SJCRH30 (cell line): ENCODE measurements at places on chromosomes 11 and 22. TPM values are rescaled to one million over a fixed set of nuclear protein-coding genes. Genes with fewer than 3 reads are reported as not detected.

The CREB3L1 gene
- total RNA-seq = 0.30 and 0.34 TPM in 2 replicates

DNA sequence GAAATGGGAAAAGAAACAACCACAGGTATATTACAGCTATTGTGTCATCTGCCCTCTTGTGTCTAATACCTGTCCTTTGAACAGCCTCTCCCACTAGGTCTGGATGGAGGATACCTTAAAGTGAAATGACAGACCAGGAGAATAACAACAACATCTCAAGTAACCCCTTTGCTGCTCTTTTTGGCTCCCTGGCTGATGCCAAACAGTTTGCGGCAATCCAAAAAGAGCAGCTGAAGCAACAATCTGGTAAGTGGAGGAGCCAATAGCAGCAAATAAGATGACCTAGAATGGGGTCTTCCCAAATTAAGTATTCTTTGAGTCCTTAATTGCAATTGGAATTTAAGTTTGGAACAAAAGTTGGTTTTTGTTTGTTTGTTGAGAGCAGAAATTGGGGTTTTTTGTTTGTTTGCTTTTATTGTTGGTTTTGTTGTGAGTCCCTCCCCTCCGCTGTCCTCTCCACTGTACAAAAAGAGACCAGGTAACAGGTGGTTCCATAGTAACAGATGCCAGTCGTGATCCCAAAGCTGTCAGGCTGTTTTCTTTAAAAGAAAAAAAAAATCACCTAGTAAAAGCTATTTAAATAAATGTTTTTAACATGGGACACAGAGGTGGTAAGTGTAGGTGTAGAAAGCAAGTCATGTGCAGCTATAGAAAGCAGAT, 5.7 kb downstream of the UBE4A start:
- H3K27ac ChIP-seq = no peak overlapping the region
- H3K27me3 ChIP-seq = no peaks in the 10 kb centered on the region
- no peaks in the 10 kb centered on the region for H3K4me1 ChIP-seq
- peaks cover 7% of the 10 kb centered on the region; the same call in 1 of the 2 replicates for H3K36me3 ChIP-seq
- no peak overlapping the region for H3K4me3 ChIP-seq

GRCh38 chr22:42966497-42966896, 48.5 kb downstream of the PACSIN2 start:
- H3K4me3 ChIP-seq = no peak overlapping the region
- no peak for DNase-seq
- peaks cover 35% of the 10 kb centered on the region for H3K4me1 ChIP-seq
- H3K27me3 ChIP-seq = no peaks in the 10 kb centered on the region
- peaks cover 23% of the 10 kb centered on the region for H3K36me3 ChIP-seq
- H3K27ac ChIP-seq = no peak overlapping the region

DNA sequence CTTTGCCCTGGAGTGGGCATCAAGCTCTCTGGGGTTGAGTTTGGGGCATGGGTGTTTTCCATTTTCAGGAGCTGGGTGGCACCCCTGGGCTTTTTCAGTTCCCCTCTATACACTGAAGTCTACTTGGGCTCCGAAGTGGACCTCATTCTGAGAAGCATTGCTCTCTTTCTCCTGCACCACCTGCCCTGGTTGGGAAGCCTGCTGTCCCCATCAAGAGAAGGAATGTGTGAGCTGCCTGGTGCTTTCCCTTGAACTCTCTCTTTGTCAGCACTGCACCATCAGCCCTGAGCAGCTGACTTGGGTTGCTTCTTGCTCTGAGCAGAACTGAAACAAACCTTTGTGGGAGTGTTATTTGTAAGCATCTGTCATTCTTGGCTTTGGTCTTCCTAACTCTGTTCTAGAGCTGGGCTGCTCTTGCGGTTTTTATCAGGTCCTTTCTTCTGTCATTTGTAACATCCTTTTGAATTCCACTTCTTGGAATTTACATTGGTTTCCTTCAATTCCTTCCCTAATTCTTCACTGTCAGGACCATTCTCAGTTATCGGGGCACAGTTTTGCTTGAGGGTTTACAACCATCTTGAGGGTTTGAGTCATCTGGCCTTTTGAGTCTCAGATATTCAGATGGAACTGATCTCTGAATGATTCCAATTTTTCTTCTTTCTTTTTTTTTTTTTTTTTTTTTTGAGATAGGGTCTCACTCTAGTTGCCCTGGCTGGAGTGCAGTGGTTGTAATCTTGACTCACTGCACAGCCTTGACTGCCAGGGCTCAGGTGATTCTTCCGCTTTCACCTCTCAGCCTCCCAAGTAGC, 20.5 kb downstream of the UBE2L3 start:
- no peaks in the 10 kb centered on the region for H3K4me1 ChIP-seq
- no peak for DNase-seq
- no peak overlapping the region for H3K27ac ChIP-seq
- H3K27me3 ChIP-seq = no peaks in the 10 kb centered on the region
- no peak overlapping the region for H3K4me3 ChIP-seq

- peak overlapping the region; percentile 36 for H3K4me3 ChIP-seq
- H3K4me1 ChIP-seq = peaks cover 11% of the 10 kb centered on the region
- no peaks in the 10 kb centered on the region for H3K36me3 ChIP-seq
- peak overlapping the region; percentile 70 for H3K27ac ChIP-seq
- no peaks in the 10 kb centered on the region for H3K27me3 ChIP-seq
Measured at GRCh38 chr11:123211981-123212380, 16.9 kb upstream of the CLMP start.
